ENCODE measurements at places on chromosomes 2 and 18.

DNA sequence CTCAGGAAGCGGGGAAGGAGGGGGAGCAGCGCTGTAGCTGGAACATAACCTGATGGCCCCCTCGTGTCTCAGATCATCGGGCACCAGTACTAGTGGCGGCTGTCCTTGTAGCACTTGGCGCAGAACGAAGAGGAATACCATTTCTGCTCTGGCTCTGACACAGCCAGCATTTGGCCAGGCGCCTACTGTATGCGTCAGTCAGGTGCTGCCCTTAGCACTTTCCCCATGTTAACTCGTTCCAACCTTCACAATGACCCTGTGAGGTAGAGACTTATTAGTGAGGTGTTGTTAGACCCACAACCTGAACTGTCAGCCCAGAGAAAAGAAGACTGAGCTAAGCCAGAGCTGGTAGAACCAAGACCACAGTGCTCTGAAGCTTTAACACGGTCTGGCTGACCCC lies 47.7 kb upstream of the EML6 start:
- no peak for DNase-seq

GRCh38 chr2:217521820-217522219 lies 481.0 kb downstream of the TNS1 start:
- DNase-seq, result no peak

DNA sequence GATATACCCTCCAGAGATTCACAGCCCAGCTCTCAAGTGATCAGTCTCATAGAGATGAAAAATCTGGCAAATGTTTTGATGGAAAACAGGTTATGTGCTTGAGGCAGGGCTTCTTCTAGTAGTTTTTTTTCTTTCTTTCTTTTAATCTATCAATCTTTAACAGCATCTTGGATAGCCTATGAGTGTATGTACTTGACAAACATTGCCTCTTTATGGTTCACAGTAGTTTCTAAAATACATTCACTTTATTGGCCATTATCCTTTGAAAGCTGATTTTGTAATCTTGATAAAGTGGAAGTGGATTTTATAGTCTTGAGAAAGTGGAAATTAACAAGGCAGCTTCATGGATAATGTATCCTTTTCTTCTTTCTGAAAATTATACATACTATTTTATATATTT lies 51.4 kb upstream of the IL1R1 start:
- DNase-seq, result no peak

- DNase-seq, result no peak
Observed at GRCh38 chr2:17311106-17311619, 207.1 kb downstream of the RAD51AP2 start.

DNA sequence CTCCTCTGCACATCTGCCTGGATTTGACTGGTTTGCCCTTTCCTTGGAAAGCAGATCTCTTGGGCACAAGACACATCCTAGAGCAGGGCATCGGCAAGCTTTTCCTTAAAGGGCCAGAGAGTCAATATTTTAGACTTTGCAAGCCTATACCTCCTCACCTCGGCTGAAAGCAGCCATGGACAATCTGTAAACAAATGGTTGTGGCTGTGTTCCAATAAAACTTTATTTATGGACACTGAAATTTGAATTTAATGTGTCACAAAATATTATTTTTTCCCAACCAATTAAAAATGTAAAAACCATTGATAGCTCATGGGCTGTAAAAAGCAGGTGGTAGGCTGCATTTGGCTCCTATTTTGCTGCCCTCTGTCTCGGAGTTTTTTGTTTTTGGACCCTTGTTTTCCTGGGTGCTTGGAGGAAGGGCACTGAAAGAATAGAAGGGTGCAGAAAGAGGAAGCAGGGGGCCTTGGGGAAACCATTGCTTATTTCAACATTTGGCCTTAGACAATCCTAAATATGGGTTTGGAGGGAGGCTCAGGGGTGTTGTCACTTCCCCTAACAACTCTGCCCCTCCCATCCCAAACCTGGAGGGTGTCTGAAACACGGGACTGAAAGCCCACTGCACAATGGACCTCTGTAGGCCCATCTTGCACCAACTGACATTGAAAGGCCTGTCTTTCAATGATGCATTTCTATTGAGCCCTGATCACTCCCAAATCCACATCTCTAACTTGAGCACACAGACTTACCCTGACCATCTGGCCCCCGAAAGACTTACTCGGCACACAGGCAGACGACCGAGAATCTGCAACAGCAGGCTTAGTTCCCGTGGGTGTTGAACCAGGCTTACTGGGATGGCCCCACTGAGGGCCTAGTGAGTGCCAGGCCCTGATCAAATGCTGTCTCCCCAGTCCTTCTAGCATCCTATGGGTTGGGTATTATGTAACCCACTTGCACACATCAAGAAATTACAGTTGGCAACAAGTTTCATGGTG lies 7.1 kb upstream of the ZFP36L2 start:
- no peak for DNase-seq

- DNase-seq, result no peak
Observed at GRCh38 chr18:63465059-63465458, 11.7 kb upstream of the SERPINB5 start.

DNA sequence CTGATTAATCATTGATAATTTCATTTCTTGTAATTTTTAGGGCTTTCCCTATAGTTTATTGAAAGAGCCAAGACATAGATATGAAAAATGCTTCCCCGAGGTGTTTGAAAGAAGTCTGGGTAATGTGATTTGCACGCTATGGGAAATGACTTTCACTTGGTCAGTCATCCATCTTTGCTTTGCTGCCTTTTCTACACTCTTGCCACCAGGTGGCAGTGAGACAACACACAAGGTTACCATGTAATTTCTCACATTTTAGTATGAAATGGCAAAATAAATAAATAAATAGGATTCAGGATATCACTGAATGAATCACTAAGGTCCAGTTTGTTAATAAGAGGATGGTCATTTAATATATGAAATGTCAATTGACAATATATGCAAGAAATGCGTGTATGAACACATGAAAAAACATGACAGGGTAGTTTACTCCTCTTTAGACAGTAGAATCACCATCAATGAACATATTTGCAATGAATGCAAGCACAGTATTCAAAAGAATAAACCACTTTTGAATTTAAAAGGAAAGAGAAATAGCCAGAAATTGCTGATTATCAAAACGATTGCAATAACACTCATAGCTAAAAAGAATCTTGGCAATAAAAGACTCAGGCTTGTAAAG lies 52.2 kb upstream of the KCNH7 start:
- DNase-seq, result no peak

- no peak for DNase-seq
Observed at GRCh38 chr2:85156153-85156552, 23.0 kb downstream of the TCF7L1 start.

DNA sequence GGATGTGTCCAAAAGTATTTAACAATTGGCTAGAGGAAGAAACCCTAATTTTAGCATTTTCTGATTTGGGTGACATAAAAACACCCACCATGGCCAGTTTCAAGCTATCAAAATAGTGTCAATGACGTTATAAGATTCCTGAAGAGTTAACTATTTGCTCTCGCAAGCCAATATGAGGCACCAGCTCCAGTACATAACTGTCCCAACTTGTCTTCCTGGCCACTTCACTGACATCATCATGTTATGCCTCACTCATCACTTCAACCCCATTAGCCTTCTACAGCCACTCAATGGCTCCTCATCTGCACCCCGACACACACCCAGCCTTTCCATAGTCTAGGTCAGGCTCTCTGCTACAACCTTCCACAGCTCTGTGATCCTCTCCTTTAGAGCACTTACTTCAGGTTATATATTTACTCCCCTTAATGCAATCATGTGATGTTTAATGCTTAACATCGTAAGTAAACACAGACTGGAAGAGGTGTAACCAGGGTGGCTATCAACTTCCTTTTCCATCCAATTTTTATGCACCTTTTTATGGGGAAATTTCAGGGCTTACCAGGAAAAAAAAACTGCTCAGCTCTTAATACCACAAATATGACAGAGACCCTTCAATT lies 158.7 kb downstream of the VWC2L start:
- no peak for DNase-seq

DNA sequence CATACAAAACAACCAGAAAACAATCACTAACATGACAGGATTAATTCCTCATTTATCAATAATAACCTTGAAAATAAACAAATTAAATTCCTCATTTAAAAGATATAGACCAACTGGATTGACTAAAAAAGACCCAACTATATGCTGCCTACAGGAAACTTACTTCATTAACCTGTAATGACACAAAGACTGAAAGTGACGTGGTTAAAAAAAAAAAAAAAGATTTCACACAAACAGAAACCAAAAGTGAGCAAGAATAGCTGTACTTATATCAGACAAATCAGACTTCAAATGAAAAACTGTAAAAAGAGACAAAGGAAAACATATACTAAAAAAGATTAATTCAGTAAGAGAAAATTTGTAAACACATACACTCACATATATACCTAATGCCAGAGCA lies 201.2 kb downstream of the CCDC178 start:
- no peak for DNase-seq

- DNase-seq, result no peak
Observed at GRCh38 chr18:22551536-22552151, 133.9 kb upstream of the CTAGE1 start.

DNA sequence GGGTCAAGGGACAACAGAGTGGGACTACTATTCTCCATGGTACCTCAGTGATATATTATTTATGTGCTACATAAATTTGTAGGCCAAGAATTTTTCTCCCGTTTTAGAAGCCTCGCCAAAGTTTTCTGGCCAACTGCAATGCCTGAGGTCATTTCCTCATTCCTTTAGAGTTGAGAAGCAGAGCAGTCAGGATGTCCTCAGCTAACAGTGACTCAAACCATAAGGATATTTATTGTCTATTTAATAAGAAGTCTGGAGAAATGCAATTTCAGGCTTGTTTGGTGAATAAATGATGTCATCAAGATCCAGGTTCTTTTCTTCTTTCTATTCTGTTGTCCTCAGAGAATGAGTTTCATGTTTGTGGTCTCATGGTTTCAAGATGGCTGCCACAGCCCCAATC lies 91.0 kb downstream of the ADCYAP1 start:
- no peak for DNase-seq

- no peak for DNase-seq
Observed at GRCh38 chr2:130755256-130756052, at the start of gene AMER3. Gene AMER3, plus strand, starts transcription at chr2:130755540. Its CDS starts 6,533 bp downstream, at chr2:130762073.

DNA sequence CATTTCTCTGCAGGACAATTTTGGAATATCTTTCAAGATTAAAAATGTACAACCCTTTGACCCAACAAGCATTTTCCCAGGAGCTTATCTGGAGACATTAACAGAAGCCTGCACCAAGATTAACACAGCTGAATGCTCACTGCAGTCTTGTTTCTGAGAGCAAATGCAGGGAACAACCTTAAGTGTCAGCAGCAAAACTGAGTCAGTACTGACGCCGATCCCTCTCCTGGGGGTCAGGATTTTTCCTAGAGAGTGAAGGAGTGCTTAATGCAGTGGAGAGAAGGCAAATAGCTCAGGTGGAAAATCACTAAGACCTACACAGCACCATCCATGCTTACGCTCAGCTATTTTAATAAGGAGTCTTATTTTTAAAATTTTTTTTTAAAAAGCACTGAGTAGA lies 42.8 kb upstream of the SGPP2 start:
- no peak for DNase-seq

DNA sequence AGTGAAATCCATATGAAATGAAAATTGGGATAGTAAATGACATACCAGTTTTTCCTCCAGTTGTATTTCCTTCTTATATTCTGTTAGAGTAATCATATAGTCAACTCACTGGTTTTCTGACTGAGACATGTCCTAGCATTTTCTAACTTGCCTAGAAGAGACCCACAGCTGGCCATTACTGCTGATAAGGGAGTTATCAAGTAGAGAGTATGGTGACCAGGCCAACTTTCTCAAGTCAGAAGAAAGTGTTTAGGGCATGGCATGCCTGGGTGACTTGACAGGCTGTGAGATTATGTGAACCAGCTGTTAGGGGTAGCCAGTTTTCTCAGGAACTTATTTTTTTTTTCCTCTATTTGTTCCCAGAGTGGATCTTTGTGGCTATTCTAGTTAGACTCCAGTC lies 81.2 kb downstream of the GPD2 start:
- no peak for DNase-seq

- no peak for DNase-seq
Observed at GRCh38 chr2:100702438-100703109, 117.4 kb upstream of the NPAS2 start.

GRCh38 chr2:8049851-8050571 lies 631.8 kb upstream of the ID2 start:
- DNase-seq, result no peak

DNA sequence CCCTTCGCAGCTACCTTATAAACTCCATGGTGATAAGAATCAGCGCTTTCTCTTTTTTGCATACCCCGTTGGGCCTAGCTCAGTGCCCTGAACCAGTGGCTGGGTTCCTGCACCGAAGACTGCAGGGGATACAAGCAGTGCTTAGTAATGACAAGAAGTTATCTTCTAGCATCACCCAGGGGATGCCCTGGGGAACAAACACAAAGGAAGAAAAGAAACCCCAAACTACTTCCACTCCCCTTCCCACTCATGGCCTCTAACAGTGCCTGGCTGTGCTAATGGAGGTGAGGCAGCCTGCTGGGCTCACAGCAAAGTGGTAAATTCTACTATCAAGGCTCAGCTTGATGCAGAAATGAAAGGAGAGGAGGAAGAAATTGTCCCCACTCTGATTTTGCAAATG lies 314.7 kb downstream of the TXNL1 start:
- no peak for DNase-seq

DNA sequence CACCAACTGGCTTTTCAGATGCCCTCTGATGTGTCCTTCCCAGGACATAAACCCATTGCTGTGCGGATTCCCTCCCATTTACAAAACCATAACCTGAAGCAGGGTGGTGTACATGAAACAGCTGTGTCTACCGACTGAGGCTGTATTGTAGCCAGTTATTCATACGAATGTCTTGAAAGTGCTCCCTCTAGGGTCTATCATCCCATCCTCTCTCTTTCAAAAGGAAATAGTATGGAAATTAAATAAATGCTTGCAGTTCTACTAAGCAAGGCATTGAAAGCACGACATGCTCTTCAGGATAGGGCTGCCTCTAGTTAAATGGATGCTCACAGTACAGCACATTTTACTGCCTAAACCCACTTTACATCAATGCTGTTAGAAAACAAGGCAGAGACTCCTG lies 112.2 kb upstream of the PXDN start:
- no peak for DNase-seq

GRCh38 chr2:52964916-52965530 lies 802.6 kb upstream of the CHAC2 start:
- DNase-seq, result no peak

DNA sequence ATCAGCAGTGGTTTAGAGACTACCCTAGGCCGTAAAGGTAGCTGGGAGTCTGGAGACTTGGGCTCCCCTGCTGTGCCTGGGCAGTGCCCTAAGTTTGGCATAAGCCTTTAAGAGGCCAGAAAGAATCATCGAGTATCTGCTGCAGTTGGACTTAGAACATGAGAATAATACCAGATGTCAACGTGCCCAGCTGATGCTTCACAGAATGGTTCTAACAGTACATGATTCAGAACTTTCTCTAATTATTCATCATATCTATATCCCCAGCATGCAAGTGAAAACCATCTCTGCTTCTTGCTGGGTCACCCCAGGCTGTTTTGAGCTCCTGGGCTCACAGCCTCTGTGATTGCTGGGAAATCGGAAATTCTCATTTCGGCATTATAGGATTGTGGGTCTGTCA lies 118.1 kb downstream of the NCK2 start:
- no peak for DNase-seq

GRCh38 chr18:68172842-68173549 lies 541.9 kb downstream of the TMX3 start:
- no peak for DNase-seq

- DNase-seq, result no peak
Observed at GRCh38 chr2:68589963-68590362, 53.4 kb upstream of the PROKR1 start.

- DNase-seq, result no peak
Observed at GRCh38 chr18:58988600-58988999, 123.9 kb downstream of the ZNF532 start.

Measured in effector memory CD8-positive, alpha-beta T cell (primary cell).